ENCODE measurements at places on chromosomes 13 and 19. TPM values are rescaled to one million over a fixed set of nuclear protein-coding genes. Genes with fewer than 3 reads are reported as not detected.
A peak's percentile ranks its signal among the peaks of the same experiment; 100 is the strongest.

GRCh38 chr19:4506449-4507149, 11.7 kb downstream of the PLIN4 start:
- no peak for DNase-seq
- peaks cover 66% of the 10 kb centered on the region for H3K36me3 ChIP-seq
- H3K4me1 ChIP-seq, result peaks cover 53% of the 10 kb centered on the region
- no peaks in the 10 kb centered on the region for H3K27me3 ChIP-seq
- H3K27ac ChIP-seq, result peak overlapping the region; percentile 23
- no peak overlapping the region for H3K4me3 ChIP-seq

- no peaks in the 10 kb centered on the region for H3K36me3 ChIP-seq
- H3K27me3 ChIP-seq, result no peaks in the 10 kb centered on the region
- H3K4me1 ChIP-seq, result no peaks in the 10 kb centered on the region
- DNase-seq, result no peak
- H3K27ac ChIP-seq, result no peak overlapping the region
These were observed 117.4 kb downstream of the TRPC4 start for GRCh38 chr13:37752146-37752545.

GRCh38 chr19:46030812-46031550, 8.1 kb upstream of the PGLYRP1 start:
- DNase-seq, result no peak
- no peaks in the 10 kb centered on the region for H3K36me3 ChIP-seq
- H3K4me1 ChIP-seq, result no peaks in the 10 kb centered on the region

DNA sequence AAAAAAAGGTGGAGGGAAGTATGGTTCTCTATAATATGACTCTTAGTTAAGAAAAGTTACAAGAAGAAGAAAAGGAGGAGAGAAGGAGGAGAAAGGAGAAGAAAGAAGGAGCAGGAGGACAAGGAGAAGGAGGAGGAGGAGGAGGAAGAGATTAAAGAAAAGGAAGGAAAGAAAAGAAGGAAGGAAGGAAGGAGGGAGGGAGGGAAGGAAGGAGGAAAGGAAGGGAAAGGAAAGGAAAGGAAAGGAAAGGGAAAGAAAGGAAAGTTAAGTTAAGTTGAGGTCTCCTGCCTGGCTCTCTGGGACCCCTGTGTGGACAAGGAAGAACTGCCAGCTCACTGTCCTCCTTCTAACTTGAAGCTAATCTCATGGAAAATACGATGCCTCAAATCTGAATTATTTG, 429.5 kb downstream of the TSHZ3 start:
- H3K27ac ChIP-seq, result no peak overlapping the region
- H3K36me3 ChIP-seq, result no peaks in the 10 kb centered on the region
- H3K4me3 ChIP-seq, result no peak overlapping the region
- DNase-seq, result no peak

DNA sequence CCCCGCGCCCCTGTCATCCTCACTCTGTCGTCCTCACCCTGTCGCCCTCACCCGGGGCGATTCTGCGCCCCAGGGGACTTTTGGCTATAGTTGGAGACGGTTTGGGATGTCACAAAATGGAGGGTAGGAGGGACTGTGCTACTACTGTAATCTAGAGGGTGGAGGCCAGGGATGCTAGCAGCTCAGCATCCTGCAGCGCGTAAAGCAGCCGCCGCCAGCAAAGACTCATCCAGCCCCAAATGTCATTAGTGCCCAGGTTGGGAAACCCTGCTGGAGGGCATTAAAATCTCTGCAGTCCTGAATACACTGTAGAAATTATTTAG, 362 bp downstream of the ZNF557 start:
- H3K27ac ChIP-seq, result peak overlapping the region; percentile 92
- DNase-seq, result no peak
- H3K36me3 ChIP-seq, result peaks cover 43% of the 10 kb centered on the region
- H3K27me3 ChIP-seq, result no peaks in the 10 kb centered on the region
- peaks cover 16% of the 10 kb centered on the region for H3K4me1 ChIP-seq

- no peaks in the 10 kb centered on the region for H3K4me1 ChIP-seq
- H3K27ac ChIP-seq, result no peak overlapping the region
- peaks cover 82% of the 10 kb centered on the region for H3K27me3 ChIP-seq
- no peak overlapping the region for H3K4me3 ChIP-seq
- no peak for DNase-seq
- H3K36me3 ChIP-seq, result no peaks in the 10 kb centered on the region
These were observed 14.1 kb downstream of the SHANK1 start for GRCh38 chr19:50705422-50706019.

- H3K27me3 ChIP-seq, result no peaks in the 10 kb centered on the region
- H3K4me3 ChIP-seq, result no peak overlapping the region
- DNase-seq, result no peak
- peak overlapping the region; percentile 73 for H3K27ac ChIP-seq
- no peaks in the 10 kb centered on the region for H3K36me3 ChIP-seq
These were observed 25.5 kb downstream of the FGF21 start for GRCh38 chr19:48780631-48781391.

Gene FGF22
- not detected for total RNA-seq

Gene GRK1
- total RNA-seq, result 0.85 TPM

GRCh38 chr13:28743020-28743419, 24.2 kb upstream of the SLC46A3 start:
- DNase-seq, result no peak
- H3K4me1 ChIP-seq, result no peaks in the 10 kb centered on the region
- H3K27ac ChIP-seq, result no peak overlapping the region
- H3K27me3 ChIP-seq, result no peaks in the 10 kb centered on the region
- no peak overlapping the region for H3K4me3 ChIP-seq
- H3K36me3 ChIP-seq, result no peaks in the 10 kb centered on the region

DNA sequence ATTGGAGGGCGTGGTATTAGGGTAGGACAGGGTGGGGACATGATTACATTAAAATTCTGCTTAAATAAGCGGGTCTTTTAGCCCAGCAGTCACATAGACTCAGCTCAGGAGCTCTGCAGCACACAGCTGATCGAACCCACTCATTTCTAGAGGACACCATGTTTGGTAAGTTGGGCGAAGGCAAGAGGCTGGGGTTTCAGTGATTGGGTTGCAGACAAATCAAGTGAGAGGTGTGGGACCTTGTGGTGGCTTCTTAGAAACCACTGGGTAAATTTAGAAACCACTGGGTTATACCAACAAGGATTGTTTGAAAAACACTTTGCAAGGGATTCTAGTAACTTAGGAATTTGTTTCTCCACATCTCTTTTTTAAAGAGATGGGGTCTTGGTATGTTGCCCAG, at the start of gene LEUTX:
Gene LEUTX, plus strand, starts transcription at position 92 of the 400 bp plus-strand sequence. Its CDS starts 67 bp downstream, at position 159.
- H3K4me3 ChIP-seq, result no peak within 1 kb of the TSS
- no peak within 1 kb of the TSS for H3K27ac ChIP-seq
- no peaks in the 10 kb centered on the region for H3K36me3 ChIP-seq

Gene FGF14
- 2.9 TPM for total RNA-seq

Gene INSR
- total RNA-seq, result 85.3 TPM

DNA sequence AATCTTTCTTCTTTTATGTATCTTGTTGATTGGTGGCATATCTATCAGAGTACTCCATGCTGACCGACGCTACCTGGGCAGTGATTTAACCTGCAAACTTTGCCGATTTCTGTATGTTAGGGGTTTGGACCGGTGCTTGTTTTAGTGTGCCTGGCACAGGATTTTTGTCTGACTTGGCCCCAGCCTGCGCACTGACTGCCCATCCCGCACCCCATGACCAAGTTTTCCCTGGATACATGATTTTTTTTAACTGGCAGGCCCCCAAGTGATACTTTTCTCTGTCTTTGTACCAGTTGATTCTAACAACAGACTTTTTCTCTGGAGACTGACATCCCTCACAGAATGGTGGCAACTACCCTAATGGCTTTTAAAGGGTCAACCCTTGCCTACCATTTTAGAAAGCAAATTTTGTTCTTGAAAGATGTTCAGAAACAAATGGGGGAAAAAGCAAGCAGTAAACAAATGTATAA, 69.0 kb upstream of the C1QTNF9B start:
- peaks cover 20% of the 10 kb centered on the region for H3K4me1 ChIP-seq
- H3K36me3 ChIP-seq, result no peaks in the 10 kb centered on the region
- no peaks in the 10 kb centered on the region for H3K27me3 ChIP-seq
- H3K4me3 ChIP-seq, result peak overlapping the region; percentile 24
- H3K27ac ChIP-seq, result peak overlapping the region; percentile 22
- no peak for DNase-seq

GRCh38 chr19:1407528-1408299, at the start of gene DAZAP1:
Gene DAZAP1, plus strand, starts transcription at chr19:1407586. Its CDS starts 188 bp downstream, at chr19:1407774.
- H3K27ac ChIP-seq, result peak within 1 kb of the TSS; percentile 96
- peaks cover 58% of the 10 kb centered on the region for H3K4me1 ChIP-seq
- H3K27me3 ChIP-seq, result peaks cover under 1% of the 10 kb centered on the region
- H3K36me3 ChIP-seq, result peaks cover under 1% of the 10 kb centered on the region
- DNase-seq, result peak; percentile 44

DNA sequence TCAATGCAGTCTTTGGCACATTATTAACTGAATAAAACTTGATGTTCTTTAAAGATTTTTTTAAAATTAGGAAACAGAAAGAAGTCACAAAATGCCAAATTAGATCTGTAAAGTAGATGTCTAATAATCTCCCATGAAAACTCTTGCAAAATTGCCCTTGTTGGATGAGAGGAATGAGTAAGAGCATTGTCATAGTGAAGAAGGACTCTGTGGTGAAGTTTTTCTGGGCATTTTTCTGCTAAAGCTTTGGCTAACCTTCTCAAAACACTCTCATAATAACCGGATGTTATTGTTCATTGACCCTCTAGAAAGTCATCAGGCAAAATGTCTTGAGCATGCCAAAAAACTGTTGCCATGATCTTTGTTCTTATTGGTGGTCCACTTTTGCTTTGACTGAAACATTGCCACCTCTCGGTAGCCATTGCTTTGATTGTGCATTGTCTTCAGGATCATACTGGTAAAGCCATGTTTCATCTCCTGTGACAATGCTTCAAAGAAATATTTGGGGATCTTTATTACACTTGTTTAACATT, 549.3 kb downstream of the LIG4 start:
- H3K27ac ChIP-seq, result no peak overlapping the region
- no peaks in the 10 kb centered on the region for H3K4me1 ChIP-seq
- no peak for DNase-seq
- H3K27me3 ChIP-seq, result no peaks in the 10 kb centered on the region
- H3K36me3 ChIP-seq, result no peaks in the 10 kb centered on the region

DNA sequence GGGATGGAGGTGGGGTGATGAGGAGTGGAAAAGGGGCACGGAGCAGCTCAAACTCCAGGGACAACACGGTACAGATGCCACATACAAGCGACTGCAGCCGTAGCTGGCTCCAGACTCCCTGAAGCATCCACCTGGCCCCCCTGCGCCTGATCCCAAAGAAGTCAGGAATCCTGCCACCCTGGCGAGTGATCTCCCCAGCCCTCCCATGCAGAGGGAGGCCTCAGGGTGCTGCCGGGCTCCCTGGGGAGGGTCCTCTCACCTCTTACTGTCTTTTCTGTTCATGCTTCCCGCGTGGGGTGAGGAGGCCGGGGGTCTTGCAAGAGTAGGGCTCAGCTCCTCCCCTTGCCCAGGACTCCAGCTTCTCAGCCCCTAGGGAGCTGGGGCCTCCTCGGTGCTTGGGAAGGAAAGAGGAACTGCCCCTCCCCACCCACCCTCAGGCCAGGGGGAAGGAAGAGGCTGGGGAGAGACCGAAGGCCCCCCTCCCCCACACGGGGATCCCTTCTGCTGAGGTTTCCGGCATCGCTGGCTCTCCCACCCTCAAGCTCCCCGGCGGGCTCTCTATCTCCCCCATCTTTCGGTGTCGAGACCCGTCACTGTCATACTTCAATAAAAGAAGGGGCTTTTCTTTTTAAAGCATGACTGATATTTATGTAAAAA, at the start of gene RASGRP4:
Gene RASGRP4, minus strand, starts transcription at position 410 of the 657 bp plus-strand sequence. Its CDS starts 128 bp downstream, at position 282.
- DNase-seq, result peak; percentile 51
- peaks cover 56% of the 10 kb centered on the region for H3K27me3 ChIP-seq
- H3K4me1 ChIP-seq, result peaks cover 5% of the 10 kb centered on the region
- H3K27ac ChIP-seq, result peak within 1 kb of the TSS; percentile 23

- peaks cover 63% of the 10 kb centered on the region for H3K4me1 ChIP-seq
- DNase-seq, result no peak
- H3K36me3 ChIP-seq, result peaks cover 29% of the 10 kb centered on the region
- H3K4me3 ChIP-seq, result no peak overlapping the region
- H3K27me3 ChIP-seq, result no peaks in the 10 kb centered on the region
These were observed 16.0 kb downstream of the LSM4 start for GRCh38 chr19:18306888-18307260.

GRCh38 chr19:27744926-27745768, 1467.8 kb downstream of the UQCRFS1 start:
- H3K27ac ChIP-seq, result no peak overlapping the region
- DNase-seq, result no peak
- H3K4me3 ChIP-seq, result no peak overlapping the region
- peaks cover 12% of the 10 kb centered on the region for H3K36me3 ChIP-seq
- H3K4me1 ChIP-seq, result peaks cover 30% of the 10 kb centered on the region

DNA sequence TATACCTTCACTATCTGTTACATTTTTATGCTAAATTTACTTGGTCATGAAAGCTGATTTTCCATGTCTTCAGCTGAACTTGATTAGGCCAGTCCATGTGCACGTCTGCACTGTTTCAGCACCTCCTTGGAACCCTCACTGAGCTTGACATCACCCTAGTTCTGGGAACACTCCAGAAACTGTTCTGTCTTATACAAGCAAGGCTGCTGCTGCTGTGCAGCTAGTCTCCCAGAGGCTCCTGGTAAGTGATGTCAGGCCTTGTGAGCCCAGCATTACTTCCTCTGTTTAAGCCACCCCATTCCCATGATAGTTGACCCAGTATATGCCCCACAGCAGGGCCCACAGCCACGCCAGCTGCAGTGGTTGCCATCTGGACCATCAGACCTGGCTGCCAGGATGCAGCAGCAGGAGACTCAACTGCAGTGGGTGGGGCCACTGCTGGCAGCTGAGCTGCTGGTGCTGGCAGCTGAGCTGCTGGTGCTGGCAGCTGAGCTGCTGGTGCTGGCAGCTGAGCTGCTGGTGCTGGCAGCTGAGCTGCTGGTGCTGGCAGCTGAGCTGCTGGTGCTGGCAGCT, 90.5 kb upstream of the AKAP11 start:
- no peak overlapping the region for H3K27ac ChIP-seq
- no peak overlapping the region for H3K4me3 ChIP-seq
- peaks cover 11% of the 10 kb centered on the region for H3K36me3 ChIP-seq
- H3K27me3 ChIP-seq, result no peaks in the 10 kb centered on the region
- DNase-seq, result no peak

- H3K27ac ChIP-seq, result no peak overlapping the region
- no peak for DNase-seq
- H3K36me3 ChIP-seq, result no peaks in the 10 kb centered on the region
- H3K4me3 ChIP-seq, result no peak overlapping the region
These were observed 1274.6 kb downstream of the SLITRK5 start for GRCh38 chr13:88945793-88946192.

Gene PDX1
- total RNA-seq, result not detected

DNA sequence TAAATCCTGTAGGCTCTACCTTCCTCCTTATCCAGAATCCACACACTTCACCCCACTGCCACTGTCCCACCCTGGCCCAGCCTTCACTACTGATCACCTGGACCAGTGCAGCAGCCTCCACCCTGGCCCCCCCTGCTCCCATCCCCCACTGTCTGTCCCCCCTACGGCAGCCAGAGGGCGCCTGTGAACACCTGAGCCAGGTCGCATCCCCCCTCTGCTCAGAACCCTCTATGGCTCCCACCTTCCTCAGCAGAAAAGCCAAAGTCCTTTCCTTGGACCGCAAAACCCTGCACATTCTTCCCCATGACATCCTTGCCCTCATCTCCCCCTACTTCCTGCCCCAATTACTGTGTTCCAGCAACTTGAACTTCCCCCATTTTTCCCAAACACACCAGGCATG, 20.6 kb downstream of the ELAVL3 start:
- no peaks in the 10 kb centered on the region for H3K4me1 ChIP-seq
- H3K36me3 ChIP-seq, result no peaks in the 10 kb centered on the region
- no peak overlapping the region for H3K4me3 ChIP-seq
- H3K27me3 ChIP-seq, result peaks cover 49% of the 10 kb centered on the region
- no peak overlapping the region for H3K27ac ChIP-seq

All from left ventricle myocardium inferior (tissue), 1 donor.